ENCODE measurements at places on chromosomes 6 and 20.
A peak's percentile ranks its signal among the peaks of the same experiment; 100 is the strongest.

DNA sequence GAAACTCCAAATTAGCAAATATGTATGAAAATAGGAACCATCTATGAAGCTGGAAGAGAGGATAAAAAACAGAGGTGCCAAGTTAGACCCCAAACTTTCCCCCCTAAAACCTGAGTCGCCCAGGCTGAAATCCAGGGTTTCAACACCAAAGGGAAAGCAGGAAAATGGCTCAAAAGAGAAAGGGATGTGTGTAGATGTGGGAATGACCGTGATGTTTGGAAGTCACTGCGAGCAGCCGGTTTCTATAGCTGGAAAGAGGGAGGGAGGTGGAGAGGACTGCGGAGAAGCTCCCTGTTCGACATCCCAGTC lies 4.5 kb downstream of the RING1 start:
- no peak for DNase-seq

DNA sequence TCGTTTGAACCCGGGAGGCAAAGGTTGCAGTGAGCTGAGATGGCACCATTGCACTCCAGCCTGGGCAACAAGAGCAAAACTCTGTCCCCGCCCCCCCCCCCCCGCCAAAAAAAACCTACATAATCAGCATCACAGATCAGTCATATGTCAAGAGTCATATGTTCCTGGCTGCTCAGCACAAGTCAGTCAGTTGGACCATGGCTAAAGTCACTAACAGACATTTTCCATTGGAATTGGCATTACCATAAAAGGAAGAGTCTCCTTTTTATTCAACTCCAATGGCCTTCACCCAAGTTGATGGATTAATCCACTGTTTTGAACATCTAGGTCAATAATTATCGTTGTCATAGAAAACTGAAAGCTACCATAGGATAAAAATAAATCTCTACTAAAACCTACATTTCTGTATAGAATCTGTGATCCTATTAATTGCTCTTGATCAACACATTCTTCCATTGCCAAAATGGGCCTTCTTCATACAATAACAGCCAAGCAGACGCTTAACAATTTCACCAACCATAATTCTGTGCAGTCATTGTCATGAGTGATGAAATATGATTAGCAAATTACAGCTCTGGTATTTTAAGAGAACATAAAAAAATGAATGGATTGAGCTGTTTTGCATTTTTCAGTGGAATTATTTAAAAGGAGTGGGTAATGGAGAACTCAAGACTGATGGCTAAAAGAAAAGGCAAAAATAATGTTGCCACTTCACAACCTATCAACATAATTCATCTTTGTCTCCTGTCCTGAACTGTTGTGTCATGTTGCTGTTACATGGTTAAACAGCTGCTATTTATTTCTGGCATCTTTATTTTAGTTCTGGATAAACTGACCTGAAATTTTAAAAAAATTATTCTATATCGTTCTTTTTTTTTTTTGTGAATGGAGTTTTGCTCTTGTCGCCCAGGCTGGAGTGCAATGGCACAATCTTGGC lies 555.5 kb upstream of the JARID2 start:
- DNase-seq = no peak

DNA sequence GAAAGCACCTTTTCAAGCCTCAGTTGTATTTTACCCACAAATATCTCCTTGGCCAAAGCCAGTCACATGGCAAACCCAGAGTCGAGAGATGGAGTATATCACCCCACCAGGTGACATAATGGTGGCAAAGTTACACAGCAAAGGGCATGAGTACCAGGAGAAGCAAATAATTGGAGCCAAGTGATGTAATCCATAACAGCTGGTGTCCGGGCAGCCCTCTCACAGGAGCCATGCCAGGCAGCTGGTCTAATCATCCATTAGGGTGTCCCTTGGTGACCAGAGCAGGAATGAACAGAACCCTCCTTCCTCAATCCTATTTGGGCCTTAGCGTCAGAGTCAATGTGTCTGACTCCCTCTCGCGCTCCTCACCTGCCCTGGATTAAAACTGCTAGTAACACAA lies 272.1 kb downstream of the LRFN2 start:
- no peak for DNase-seq

GRCh38 chr6:50821441-50822077 lies 2.9 kb downstream of the TFAP2B start:
- no peak for DNase-seq

GRCh38 chr6:64217721-64218620 lies 582.4 kb downstream of the PHF3 start:
- no peak for DNase-seq

GRCh38 chr20:602111-602970 lies 7.8 kb downstream of the TCF15 start:
- DNase-seq = no peak

DNA sequence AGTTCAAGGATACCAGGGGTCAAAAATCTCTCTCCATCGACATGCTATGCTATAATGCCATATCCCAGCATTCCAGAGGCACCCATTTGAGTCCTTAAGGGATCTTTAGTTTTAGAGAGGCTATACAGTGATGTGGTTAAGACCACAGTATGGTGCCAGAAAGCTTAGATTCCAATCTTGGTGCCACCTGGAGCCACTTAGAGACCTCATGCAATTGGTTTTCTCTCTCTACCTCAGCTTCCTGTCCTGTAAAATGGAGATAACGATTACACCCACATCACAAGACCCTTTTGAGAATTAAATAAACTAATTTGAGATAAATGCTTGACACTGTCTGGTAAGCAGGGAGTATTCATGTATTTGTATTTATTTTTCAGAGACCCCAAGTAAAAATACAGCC lies 39.0 kb downstream of the PLAGL1 start:
- DNase-seq = no peak

DNA sequence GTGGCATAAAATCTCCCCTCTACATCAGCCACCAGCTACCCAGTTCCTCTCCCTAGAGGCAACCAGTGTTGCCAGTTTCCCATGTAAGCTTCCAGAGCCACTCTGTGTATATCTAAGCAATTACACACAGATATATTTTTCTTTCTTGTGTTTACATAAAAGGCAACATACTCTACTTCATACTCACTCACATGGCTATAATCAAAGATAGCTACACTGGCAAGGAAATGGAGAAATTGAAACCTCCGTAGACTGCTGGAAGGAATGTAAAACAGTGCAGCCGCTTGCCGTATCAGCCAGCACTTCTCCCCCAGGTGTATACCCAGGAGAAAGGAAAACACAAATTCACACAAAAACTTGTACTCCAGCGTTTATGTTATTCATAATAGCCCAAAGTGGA lies 38.5 kb upstream of the NELFCD start:
- DNase-seq = no peak

- DNase-seq = no peak
Observed at GRCh38 chr6:88702956-88703556, 260.4 kb downstream of the RNGTT start.

DNA sequence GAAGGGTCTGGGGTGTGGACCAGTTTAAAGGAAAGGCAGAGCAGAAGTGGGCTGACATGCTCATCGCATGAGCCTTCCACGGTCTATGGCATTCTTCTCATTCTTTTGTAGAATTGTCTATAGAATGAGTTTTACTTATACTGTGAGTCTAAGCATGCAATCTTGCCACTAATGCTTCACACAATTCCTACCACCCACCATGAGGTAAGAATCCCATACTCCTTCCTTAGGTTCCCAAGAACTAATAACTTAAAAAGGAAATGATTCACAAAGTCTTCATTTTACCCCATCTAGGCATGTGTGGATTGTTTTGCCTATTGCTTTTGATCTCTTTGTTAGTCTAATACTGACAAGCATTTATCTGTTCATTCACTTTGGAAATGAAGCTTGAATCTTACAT lies 195.2 kb downstream of the LY86 start:
- no peak for DNase-seq

DNA sequence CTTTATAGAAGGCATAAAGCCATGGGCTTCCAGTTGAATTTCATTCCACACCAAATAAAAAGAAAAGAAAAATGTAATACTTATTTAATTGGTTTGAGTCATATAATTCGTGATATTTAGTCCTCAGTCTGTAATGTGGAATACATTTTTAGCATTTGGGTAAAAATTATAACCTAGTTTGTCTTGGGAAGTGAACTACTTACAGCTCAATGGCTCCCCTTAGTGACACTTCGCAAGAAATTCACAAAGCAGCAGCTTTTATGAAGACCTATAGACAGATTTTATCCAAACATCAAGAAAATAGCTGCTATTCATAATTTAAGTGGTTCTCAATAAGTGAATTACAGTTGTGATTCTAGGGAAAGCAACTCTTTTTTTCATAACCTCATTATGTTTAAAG lies 72.1 kb downstream of the RSPO3 start:
- peak; percentile 40 for DNase-seq

- peak; percentile 92 for DNase-seq
Observed at GRCh38 chr6:170271771-170272314, 19.0 kb downstream of the DLL1 start.

DNA sequence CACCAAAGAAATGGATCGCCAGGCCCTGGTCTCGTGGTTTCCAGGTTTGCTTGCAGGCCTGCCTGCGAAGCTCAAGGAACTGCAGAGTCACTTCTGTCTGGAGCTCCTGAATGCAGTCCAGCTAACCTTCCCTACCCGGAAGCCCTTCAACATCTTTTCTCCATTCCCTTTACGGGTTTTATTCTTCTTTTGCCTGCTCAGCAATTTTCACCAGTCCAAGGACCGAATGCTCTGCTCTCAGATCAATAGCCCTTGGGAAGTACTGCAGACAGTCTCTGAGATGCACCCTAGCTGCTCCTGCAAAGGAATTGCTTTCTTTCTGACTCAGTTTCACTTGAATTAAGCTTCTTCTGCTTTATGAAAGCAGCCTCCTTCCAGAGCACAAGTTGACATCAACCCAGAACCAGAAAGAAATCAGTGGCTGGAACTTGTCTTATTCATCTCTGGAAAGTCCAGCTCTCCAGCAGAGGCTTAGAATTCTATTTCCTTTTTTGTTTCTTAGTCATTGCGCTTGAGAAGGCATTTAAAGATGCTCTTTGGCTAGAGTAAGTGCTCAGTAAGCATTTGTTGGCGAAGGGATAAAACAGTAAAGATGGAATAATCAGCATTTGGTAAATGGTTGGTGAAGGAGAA lies 18.7 kb upstream of the YWHAB start:
- DNase-seq = peak; percentile 65

DNA sequence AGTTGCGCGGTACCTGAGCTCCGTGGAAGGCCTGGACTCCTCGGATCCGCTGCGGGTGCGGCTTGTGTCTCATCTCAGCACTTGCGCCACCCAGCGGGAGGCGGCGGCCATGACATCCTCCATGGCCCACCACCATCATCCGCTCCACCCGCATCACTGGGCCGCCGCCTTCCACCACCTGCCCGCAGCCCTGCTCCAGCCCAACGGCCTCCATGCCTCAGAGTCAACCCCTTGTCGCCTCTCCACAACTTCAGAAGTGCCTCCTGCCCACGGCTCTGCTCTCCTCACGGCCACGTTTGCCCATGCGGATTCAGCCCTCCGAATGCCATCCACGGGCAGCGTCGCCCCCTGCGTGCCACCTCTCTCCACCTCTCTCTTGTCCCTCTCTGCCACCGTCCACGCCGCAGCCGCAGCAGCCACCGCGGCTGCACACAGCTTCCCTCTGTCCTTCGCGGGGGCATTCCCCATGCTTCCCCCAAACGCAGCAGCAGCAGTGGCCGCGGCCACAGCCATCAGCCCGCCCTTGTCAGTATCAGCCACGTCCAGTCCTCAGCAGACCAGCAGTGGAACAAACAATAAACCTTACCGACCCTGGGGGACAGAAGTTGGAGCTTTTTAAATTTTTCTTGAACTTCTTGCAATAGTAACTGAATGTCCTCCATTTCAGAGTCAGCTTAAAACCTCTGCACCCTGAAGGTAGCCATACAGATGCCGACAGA lies 9.9 kb downstream of the HEY2 start:
- no peak for DNase-seq

DNA sequence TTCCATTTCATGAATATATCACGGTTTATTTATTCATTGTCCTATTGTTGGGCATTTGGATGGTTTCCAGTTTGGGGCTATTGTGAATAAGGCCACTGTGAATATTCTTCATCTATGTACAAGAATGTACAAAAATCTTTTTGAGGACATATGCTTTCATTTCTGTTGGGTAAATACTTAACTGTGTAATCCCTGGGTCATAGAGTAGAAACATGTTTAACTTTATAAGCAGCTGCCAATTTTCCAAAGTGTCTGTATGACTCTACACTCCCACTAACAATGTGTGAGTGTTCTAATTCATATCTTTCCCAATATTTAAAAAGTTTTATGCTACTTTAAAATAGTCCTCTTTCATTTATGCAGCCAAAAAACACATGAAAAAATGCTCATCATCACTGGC lies 98.6 kb downstream of the UST start:
- no peak for DNase-seq

DNA sequence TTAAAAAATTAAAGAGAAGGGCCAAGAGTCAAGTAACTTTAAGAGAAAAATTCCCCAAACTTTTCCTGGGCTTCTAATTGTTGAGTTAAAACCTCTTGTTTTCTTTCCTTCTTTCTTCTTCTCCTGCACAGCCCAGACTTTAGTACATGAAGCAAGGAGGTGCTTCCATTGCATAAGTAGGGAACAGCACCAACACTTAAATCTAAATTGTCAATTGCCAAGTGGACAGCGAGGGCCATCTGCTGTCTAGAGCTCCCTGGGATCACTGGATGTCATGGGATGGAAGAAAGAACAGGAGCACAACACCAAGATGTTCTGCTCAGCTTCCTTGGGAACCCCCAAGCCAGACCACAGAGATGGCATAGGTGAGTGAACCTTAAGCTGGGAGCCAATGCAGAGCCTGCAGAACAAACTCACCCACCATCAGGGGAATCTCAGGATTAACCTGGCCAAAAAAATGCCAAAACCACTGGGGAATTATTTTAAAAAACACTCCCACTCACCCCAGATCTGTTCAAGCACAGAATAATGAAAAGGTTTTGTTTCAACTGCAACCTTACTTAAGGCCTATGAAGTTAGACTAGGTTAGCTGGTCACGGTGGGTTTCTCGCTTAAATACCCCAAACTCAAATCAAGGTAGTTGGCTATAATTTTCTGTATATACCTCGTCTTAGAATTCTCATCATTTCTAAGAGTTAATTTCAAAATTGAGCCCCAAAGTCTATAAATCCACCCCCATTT lies 67.8 kb downstream of the TNFRSF21 start:
- peak; percentile 51 for DNase-seq

DNA sequence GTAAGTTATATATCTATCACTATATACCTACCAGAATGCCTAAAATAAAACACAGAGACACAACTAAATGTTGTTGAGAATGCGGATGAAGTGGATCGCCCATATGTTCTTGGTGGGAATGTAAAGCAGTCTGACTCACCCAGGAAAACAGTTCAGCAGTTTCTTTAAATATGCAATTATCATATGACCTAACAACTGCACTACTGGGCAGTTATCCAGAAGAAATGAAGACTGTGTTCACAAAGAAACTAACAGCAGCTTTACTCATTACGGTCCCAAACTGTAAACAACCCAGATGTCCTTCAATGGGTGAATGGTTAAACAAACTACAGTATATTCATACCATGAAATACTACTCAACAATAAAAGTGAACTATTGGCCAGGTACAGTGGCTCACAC lies 14.3 kb upstream of the ZC3H12D start:
- DNase-seq = peak; percentile 89

GRCh38 chr6:136772685-136773472 lies 19.4 kb downstream of the MAP3K5 start:
- DNase-seq = peak; percentile 75

- DNase-seq = no peak
Observed at GRCh38 chr20:14553774-14554534, 216.5 kb upstream of the FLRT3 start.
